Activated naive CD8-positive, alpha-beta T cell treated with anti-CD3 and anti-CD28 coated beads, Interleukin-2, amount 50 U/mL, for 24 hours (primary cell): ENCODE measurements at places on chromosomes 7 and 10.

- no peak overlapping the region for H3K4me3 ChIP-seq
- peak overlapping the region; percentile 52 for H3K27ac ChIP-seq
- H3K27me3 ChIP-seq, result no peaks in the 10 kb centered on the region
- DNase-seq, result no peak
Observed at GRCh38 chr10:34121781-34122622, 693.1 kb downstream of the PARD3 start.

DNA sequence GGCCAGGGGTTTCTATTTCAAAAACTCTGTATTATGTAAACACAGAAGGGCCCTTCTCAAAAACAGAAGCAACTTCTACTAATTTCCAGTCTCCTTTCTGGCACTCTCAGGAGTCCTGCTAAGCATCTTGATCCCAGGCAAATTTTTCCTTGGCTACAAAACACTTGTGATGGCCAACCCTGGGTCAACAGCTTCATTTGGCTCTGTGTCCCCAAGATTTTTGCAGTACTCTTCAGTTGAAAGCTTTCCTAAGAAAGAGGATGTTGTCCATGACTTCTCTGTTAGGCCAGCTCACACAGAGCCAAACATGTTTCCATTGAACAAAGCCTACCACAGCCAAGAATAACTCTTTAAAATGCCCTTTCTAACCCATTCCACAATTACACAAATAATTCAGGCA lies 99.0 kb upstream of the EGR2 start:
- H3K27ac ChIP-seq, result no peak overlapping the region
- peaks cover 11% of the 10 kb centered on the region for H3K27me3 ChIP-seq
- DNase-seq, result no peak
- peaks cover 19% of the 10 kb centered on the region for H3K4me1 ChIP-seq
- no peak overlapping the region for H3K4me3 ChIP-seq

GRCh38 chr7:25775999-25776743 lies 375.8 kb upstream of the NFE2L3 start:
- H3K36me3 ChIP-seq, result no peaks in the 10 kb centered on the region
- DNase-seq, result no peak

- no peak for DNase-seq
- no peak overlapping the region for H3K4me3 ChIP-seq
- H3K27me3 ChIP-seq, result peaks cover 9% of the 10 kb centered on the region
Observed at GRCh38 chr7:159114981-159115380, 29.7 kb downstream of the VIPR2 start.

DNA sequence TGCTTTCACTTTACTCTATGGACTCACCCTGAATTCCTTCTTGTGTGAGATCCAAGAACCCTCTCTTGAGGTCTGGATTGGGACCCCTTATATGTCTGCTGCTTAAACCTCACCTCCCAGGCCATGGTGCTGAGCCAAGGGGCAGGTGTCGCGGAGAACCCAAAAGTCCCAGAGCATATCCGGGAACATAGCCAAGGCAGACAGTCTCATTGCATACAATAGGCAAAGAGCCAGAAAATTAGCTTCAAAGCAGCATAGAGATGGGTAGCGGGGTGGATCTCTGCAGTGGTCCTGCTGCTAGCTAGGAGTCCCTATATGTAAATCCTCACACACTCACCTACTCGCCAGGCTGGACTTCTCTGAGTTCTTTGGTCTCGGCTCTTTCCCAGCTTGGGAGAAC lies 5.5 kb downstream of the CCL24 start:
- H3K36me3 ChIP-seq, result peaks cover 7% of the 10 kb centered on the region
- H3K4me1 ChIP-seq, result no peaks in the 10 kb centered on the region
- peaks cover 4% of the 10 kb centered on the region for H3K27me3 ChIP-seq
- no peak overlapping the region for H3K4me3 ChIP-seq

DNA sequence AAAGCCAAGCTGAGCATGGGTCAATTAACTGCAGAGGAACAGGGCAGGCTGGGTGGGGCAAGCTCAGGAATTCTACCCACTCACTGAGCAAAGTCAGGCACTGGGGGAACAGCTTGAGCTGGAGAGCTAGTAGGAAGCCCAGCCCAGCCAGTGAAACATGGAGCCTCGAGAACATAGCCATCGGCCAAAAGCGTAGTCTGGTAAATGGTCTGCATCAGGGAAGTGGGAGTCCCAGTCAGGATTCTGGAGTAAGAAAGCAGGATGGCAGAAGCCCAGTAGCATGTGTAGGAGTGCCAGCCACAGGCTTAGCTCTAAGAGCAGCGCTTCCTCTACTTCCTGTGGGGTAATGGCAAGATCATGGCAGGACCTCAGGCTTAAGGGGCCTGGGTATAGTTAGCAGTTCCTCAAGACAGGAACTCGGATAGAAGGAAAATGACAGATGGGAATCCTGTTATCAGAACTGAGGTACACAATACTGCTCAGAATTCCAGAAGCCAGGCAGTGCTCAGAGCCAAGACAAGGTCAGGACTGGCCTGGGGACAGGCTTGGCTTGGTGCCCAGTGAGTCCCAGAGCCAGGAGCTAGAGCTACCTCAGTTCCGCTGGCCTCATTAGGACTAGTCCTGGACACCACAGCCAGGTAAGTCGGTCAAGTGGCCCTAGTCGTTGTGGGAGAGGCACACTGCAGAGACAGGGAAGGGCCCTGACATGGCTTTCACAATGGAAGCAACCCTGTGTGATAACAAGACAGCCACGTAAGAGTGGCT lies 65.4 kb upstream of the MXI1 start:
- peaks cover 29% of the 10 kb centered on the region for H3K4me1 ChIP-seq
- no peak overlapping the region for H3K27ac ChIP-seq
- H3K27me3 ChIP-seq, result peaks cover 16% of the 10 kb centered on the region
- DNase-seq, result no peak

GRCh38 chr7:131011976-131012375 lies 278.0 kb upstream of the KLF14 start:
- H3K4me1 ChIP-seq, result peaks cover 92% of the 10 kb centered on the region
- H3K27me3 ChIP-seq, result no peaks in the 10 kb centered on the region
- peak overlapping the region; percentile 99 for H3K27ac ChIP-seq
- H3K36me3 ChIP-seq, result no peaks in the 10 kb centered on the region
- no peak for DNase-seq

DNA sequence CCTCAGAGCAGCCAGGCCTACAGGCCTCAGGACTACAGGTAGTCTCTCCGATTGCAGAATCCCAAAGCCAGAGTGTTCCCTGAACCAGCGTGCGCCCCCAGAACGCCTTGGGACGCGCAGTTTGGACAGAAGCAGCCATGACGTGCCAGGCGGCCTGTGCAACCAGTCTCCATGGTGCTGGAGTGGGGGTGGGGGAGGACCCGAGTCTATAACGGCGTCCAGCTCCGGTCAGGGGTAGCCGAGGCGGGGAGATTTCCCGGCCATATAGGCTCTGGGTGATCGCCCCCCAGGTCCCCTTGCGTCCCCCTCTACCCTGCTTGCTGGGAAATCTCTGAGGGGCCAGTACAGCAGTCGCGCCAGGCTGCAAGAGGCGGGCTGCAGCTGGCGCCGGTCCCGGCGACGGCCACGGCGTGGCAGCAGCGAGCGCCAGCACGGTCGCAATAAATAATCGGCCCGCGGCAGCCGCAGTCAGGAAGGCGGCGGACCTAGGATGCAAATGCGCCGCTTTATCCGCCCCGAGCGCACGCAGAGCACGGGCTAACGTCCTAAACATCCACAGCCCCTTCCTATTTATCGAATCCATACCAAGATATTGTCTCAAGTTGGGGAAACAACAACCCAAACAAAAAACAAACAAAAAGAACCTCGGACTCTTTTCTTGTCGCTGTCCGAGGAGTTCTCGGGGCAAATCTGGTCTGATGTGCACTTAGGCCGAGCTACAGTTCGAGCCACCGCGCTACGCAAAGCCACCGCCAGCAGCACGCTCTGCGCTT lies 1.6 kb downstream of the HOXA3 start:
- H3K4me1 ChIP-seq, result peaks cover 39% of the 10 kb centered on the region
- H3K4me3 ChIP-seq, result peak overlapping the region; percentile 57
- DNase-seq, result peak; percentile 71
- peaks cover 90% of the 10 kb centered on the region for H3K27me3 ChIP-seq
